NCI-H69 (cell line): ENCODE measurements at places on chromosomes 5 and 9.
A peak's percentile ranks its signal among the peaks of the same experiment; 100 is the strongest.

- no peak for DNase-seq
These were observed 51.5 kb downstream of the PSD2 start for GRCh38 chr5:139847091-139847490.

GRCh38 chr9:136441191-136441680 lies 1.6 kb upstream of the INPP5E start:
- DNase-seq, result no peak

GRCh38 chr5:86565197-86565789 lies 52.4 kb upstream of the COX7C start:
- DNase-seq, result no peak

- DNase-seq, result peak; percentile 64
These were observed 892 bp downstream of the SMIM32 start for GRCh38 chr5:136192015-136192525.

DNA sequence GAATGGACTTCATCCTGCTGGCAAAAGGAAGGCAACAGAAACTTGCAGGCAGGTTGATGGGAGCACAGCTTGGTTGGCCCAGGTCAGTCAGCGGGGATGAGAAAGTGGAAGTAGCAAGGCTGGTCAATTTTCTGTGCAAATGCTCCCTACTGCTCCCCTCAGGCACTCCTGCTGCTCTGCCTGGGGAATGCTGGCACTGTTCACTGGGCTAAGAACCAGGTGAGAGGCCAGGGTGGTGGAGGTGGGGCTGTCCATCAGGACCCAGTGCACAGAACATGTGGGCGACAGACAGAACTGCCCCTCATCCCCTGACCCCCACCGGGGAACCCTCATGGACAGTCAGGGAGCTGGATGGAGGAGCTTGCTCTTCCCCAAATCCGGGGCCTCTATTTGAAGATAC lies 593.1 kb downstream of the IRX1 start:
- DNase-seq, result no peak

GRCh38 chr5:89342106-89342876 lies 459.3 kb upstream of the MEF2C start:
- peak; percentile 18 for DNase-seq

- DNase-seq, result peak; percentile 85
These were observed 38.2 kb upstream of the CEP72 start for GRCh38 chr5:573976-574375.

DNA sequence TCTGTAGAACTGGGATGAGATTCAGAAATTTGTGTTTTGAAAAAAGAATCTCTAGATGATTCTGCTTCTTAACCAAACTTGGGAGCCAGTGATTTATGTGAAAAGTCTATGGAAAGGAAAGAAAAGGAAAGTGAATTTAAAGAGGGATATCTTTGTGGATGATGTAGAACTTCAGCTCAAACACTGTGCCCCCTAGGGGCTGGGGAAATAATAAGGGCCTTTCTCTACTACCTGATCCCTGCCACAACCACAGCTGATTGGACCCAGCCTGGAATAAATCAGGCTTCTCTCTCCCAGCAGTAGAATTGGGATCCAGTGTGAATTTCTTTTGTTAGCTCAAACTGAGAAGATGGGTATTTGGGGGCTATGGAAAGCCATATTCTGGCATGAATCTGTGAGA lies 155.0 kb downstream of the PRELID2 start:
- peak; percentile 43 for DNase-seq

GRCh38 chr9:93413530-93413929 lies 38.0 kb upstream of the FAM120A start:
- DNase-seq, result no peak

DNA sequence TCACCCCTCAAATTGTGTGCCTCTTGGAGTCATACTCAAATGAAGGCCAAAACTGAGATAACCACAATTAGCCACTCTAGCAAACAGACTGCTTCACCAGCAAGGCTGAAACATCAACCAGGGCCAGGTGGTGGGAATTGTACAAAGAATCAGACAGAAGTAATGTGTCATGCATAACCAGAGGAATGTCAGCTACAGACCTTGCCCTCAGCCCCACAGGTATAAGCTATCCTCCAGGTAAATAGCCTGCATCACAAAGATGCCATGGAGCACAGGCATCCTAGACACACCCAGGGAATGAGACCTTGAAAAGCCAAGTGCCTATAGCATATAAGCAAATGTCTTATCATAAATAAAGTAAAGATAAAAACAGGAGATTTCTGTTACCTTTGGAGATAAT lies 242.7 kb downstream of the CETN3 start:
- DNase-seq, result no peak

DNA sequence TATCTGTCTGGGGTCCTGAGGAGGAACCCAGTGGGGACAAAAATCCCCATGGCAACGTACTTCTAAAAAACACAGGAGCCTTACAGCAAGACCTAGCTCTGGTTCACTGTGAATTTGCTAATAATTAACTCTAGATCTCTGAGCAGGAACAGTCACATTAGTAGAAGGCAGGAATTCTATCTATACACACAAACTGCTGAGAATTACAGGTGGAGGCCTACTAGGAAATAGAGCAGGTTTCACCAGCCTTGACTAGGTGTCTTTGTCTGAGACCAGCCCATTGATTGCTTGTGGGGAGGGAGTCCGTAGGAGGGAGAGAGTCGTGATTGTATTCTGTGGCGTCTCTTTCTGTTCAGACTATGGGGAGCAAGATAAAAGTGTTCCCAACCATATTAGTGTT lies 44.8 kb downstream of the PRLR start:
- DNase-seq, result no peak

- DNase-seq, result peak; percentile 27
These were observed 7.2 kb upstream of the SLC31A2 start for GRCh38 chr9:113143432-113144227.

- peak; percentile 89 for DNase-seq
These were observed 98.3 kb downstream of the PPARGC1B start for GRCh38 chr5:149828161-149829011.

DNA sequence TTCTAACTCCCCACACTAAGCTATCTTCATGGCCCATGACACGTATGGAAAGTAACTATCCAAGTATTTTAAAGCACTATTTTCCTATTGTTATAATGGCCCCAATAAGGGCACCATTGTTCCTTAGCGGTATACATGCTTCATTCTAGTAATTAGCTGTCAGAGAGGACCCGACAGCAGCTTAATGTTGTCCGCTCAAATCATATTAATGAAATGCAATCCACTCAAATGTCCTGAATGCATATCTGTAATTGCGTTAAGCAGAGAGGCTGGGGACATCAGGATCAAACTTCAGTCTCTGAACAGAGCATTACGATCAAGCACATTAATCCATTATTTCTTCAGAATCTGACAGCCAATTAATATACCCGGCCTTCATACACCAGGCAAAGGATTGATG lies 139.7 kb downstream of the CRB2 start:
- no peak for DNase-seq

GRCh38 chr9:26219961-26220360 lies 541.7 kb upstream of the TUSC1 start:
- DNase-seq, result no peak

- no peak for DNase-seq
These were observed 477.6 kb downstream of the TLE1 start for GRCh38 chr9:81211741-81212140.

- DNase-seq, result no peak
These were observed 366.9 kb downstream of the DEPDC1B start for GRCh38 chr5:60333005-60333571.

DNA sequence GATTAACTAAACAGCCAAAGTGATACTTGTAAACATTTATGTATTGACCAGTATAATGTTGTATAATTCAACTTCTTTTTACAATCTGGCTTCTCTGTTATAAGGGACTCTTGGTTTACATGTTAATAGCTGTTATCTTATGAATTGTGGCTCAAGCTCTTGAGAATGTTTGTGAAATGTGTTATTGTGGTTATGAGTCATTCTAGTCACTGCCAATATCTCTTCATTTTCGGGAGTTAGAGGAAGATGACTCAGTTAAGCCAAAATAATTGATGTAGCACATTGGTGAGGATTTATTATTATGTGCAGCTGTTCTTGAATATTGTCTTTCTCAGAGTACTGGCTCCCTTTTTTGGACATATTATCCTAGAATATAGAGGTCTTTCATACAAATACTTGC lies 655.2 kb upstream of the RIOK2 start:
- peak; percentile 19 for DNase-seq

DNA sequence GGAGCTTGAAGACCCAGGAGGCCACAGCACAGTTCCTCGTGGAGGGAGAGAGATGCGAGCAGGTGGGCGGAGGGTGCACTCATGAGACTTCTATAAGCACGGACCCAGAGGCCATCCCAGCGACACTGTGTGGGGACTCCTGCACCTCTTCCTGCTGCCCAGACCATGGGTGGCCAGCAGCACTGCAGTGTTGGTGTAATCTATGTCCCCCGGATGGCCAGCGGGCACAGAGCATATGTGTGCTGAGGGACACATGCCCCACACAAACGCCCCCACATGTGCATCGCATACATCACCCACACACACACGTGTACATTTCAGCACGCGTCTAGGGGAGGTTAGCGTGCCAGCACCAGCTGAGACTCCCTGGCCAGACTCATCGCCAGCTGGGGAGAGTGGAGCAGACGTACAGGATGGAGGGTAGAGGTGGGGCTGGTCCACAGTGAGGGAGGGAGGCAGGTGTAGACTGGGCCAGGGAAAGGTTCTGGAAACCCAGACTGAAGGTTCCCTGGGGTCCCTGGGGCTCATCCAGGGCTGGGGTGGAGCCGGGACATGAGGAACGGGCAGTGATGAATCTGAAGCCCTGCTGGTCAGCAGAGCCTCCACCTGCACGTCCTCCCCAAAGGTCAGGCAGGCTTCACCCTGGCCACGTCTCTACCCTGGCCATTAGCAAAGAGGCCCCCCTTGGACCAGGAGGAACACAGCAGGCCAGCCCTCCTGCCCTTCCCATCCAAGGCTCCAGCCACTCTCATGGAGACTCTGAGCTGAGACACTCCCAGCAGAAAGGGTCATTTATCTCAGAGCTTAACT lies 27.6 kb downstream of the ADAMTS2 start:
- DNase-seq, result no peak

DNA sequence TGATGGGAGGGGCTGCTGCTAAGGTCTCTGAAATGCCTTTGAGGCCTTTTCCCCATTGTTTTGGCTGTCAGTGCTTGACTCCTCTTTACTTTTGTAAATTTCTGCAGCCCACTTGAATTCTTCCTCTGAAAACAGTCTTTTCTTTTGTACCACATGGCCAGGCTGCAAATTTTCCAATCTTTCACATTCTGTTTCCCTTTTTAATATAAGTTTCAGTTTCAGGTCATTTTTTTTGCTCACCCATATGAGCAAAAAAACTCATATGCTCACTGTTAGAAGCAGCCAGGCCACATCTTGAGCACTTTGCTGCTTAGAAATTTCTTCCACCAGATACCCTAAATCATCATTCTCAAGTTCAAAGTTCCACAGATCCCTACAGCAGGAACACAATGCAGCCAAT lies 234.6 kb upstream of the ADRA1B start:
- DNase-seq, result no peak

GRCh38 chr5:125134216-125135081 lies 388.0 kb upstream of the ZNF608 start:
- peak; percentile 19 for DNase-seq

DNA sequence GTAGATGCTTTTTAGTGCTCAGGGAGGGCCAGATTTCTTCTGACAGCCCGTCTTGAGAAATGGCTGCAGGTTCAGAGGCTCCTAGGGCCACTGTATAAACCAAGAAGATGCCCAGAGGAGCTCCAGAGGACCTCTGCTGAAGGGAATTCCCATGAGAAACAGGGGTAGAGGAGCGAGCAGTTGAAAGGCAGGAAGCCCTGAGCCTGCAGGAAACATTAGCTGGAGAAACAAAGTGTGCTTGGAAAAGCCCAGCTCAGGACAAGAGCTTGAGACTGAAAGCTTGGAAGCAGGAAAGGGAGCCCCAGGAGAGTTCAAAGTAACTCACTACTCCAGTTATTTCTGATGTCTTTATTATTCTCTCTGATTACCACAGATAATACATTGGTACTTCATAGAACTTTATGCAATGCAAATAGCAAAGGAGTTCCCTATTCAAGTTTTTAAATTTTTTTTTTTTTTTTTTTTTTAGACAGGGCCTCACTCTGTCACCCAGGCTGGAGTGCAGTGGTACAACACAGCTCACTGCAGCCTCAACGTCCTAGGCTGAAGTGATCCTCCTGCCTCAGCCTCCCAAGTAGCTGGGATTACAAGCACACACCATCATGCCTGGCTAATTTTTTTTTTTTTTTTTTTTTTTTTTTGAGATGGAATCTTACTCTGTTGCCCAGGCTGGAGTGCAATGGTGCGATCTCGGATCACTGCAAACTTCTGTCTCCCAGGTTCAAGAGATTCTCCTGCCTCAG lies 16.5 kb downstream of the HBEGF start:
- peak; percentile 7 for DNase-seq

DNA sequence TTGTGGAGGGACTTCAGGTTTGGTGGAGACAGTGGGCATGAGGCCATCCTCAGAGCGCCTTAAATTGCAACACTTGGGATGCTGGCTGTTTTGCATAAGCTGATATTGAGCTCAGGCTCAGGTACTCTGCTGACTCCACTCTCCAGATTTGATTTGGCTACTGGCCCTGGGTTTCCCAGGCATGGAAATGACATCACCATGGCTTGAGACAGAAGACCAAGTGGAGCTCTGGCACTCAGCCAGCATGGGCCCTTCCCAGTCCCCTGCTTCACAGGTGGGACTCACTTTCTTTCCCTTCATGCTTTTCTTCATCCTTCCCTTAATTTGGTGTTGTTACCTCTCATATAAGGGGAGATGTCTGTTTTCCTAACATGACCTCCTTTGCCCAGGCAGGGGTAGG lies 72.0 kb upstream of the IL12B start:
- peak; percentile 43 for DNase-seq

DNA sequence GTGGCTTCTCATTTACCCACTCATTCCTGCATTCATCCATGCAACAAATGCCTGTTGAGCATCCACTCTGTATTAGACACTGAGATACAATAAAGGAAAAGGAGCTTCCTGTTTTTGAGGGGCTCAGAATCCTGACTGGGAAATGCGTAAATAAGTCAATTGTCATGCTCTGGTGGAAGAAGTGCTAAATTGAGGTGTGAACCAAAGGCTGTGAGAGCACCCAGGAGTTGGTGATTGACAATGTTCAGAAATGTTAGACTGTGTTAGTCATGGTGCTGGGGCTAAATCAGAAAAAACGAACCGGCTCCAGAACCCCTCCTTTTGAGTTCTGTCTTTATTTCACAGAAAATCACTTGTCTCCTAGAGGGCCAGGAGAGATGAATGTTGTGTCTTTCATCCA lies 558.6 kb upstream of the SGCD start:
- DNase-seq, result no peak

DNA sequence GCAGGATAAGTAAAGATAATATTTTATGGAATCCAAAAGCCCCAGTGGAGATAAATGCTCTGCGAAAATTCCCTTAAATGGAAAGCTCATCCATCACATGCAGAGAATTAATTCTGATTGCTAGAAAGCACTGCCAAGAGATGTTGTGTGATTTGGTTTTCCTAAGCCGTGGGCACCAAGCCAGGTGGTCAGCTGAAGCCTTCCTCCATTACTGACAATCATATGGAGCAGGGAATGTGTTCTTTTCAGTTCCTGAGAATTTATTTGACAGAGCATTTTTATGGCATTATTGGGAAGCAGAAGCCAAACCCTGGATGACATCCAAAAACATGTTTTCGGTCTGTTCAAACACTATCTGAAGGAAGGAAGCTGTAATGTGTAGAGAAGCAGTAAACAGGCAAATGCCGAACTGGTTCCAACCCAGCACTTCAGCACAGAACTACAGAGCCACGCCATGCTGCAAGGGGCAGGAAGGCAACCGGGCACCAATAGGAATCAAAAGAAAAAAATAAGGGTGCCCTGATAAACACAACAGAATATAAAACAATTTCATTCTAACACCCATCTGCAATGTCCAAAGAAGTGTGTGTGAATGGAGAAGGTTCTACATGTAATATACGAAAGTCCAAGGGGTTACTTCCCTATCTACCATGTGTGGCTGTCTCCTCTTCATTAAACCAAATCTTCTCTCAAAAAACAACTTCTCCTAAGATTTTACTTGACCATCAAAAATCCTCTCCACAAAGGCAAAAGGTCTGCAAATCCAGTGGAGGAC lies 12.3 kb downstream of the ARSB start:
- peak; percentile 37 for DNase-seq
